ENCODE measurements at places on chromosomes 5 and 9. TPM values are rescaled to one million over a fixed set of nuclear protein-coding genes. Genes with fewer than 3 reads are reported as not detected.

The TEX48 gene
- total RNA-seq, result not detected

The ACOT12 gene
- not detected for total RNA-seq

The KIAA1958 gene
- 36.6 TPM for total RNA-seq

The MSMP gene
- total RNA-seq, result 2.3 TPM

The SAPCD2 gene
- 4.3 TPM for total RNA-seq

The SMIM33 gene
- total RNA-seq, result not detected

The PCDHB16 gene
- total RNA-seq, result 9.2 TPM

The PCDHB8 gene
- total RNA-seq, result 3.4 TPM

The PITX1 gene
- total RNA-seq, result 31.1 TPM

The SDHA gene
- total RNA-seq, result 115 TPM

The FLT4 gene
- total RNA-seq, result 15.1 TPM

The PTBP3 gene
- total RNA-seq, result 44.8 TPM

The STING1 gene
- total RNA-seq, result 20.9 TPM

The PCDHGA7 gene
- 11.2 TPM for total RNA-seq

The ZDHHC11 gene
- total RNA-seq, result 10.3 TPM
